ENCODE measurements at places on chromosomes 13 and 19.

GRCh38 chr13:92805766-92806165 lies 420.8 kb upstream of the GPC6 start:
- DNase-seq, result no peak

DNA sequence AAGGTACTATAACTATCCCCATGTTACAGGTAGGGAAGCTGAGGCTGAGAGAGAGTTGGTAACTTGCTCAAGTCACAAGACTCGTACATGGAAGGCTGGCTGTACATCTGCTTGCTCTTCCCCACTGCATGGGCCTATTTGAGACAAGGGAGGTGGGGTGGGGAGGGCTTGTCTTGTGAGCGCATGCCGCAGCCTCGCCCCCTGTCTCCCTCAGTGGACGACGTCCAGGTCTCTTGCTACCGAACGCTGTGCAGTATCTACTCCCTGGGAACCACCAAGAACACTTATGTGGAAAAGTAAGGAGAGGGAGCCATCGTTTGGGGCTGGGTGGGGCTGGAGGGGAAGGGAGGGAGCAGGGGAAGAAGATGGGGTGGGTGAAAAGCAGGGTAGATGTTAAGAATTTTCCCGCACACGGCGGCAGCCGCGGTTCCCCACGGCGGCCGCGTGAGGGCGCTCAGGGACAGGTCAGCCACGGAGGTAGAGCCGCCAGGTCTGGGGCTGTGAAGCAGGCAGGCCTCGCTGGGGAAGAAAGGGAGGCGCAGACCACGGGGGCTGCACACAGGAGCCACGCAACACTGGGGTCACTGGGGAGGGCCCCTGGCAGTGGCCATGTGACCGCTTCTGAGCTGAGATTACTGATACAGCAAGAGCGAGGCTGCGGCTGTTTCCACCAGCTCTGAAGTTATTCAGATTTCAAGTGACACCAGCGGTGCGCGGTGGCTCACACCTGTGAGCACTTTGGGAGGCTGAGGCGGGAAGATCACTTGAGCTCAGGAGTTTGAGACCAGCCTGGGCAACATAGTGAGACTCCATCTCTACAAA lies 81.5 kb downstream of the RYR1 start:
- DNase-seq, result peak; percentile 64

GRCh38 chr13:27533155-27533643 lies 82.8 kb upstream of the MTIF3 start:
- peak; percentile 73 for DNase-seq

- no peak for DNase-seq
Measured at GRCh38 chr19:38819231-38819920, 6.6 kb upstream of the LGALS4 start.

GRCh38 chr19:40418040-40418439 lies 4.9 kb upstream of the PRX start:
- no peak for DNase-seq

DNA sequence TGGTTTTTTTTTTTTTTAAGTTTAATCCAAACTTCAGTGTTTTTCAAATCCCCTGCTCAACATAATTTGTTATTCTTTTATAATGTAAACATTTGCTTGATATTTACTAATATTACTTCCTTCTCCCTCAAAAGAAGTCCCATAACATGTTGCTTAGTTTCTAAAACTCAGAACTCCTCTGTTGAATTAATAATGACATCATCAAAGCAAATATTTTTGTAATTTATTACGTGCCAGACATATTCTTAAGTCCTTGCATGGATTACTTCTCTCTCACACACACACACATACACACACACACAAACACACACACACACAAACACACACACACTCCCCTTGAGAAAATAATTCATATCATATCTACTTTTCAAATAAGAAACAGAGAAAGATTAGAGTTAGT lies 1432.3 kb upstream of the SPRY2 start:
- no peak for DNase-seq

- no peak for DNase-seq
Measured at GRCh38 chr13:46529216-46529919, 23.6 kb upstream of the LRCH1 start.

GRCh38 chr19:33805313-33805712 lies 8.6 kb downstream of the KCTD15 start:
- no peak for DNase-seq

DNA sequence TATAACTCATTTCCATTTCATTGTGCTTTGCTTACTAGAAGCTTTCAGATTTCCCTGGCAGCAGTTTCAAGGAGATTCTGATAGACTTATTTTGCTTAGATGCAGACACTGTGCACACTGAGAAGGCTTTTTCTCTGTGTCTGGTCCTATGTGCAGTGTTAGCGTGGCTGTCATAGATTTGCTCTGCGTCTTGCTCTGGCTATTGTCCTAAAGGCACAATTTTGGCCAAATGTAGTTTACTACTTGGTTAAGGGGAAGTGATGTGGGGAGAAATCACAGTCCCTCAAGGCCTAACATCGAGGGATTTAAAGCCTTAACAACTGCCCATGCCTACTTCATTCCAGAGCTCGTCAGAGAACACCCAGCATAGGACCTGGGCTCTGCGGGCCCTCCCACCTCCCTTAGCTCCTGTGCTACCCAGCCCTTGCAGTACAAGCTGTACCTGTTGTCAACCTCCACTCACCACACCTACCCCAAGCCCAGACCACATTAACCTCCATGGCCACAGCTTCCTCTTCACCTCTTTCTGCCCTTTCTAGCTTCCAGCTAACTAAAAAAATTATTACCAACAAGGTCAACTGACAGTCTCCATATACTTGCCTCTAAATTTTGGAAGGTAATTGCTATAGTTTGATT lies 38.9 kb upstream of the KATNAL1 start:
- DNase-seq, result peak; percentile 73

GRCh38 chr13:93959796-93960533 lies 519.5 kb downstream of the DCT start:
- no peak for DNase-seq

Data from SW480 (cell line).